ENCODE measurements at places on chromosomes 2 and 18. TPM values are rescaled to one million over a fixed set of nuclear protein-coding genes. Genes with fewer than 3 reads are reported as not detected.

The LOXHD1 gene
- total RNA-seq = not detected

The LRRC30 gene
- total RNA-seq = not detected

The FOSL2 gene
- total RNA-seq = 46.8 TPM

The NYAP2 gene
- total RNA-seq = not detected

The MZT2A gene
- total RNA-seq = 202 TPM

The DOK6 gene
- not detected for total RNA-seq

The ZNF512 gene
- total RNA-seq = not detected

The ACTG2 gene
- total RNA-seq = 3.8 TPM

The NGEF gene
- 71.3 TPM for total RNA-seq

The PLGLB2 gene
- 0.87 TPM for total RNA-seq

The LIMS4 gene
- total RNA-seq = 0.33 TPM

The SH2D6 gene
- total RNA-seq = 0.12 TPM

The VIL1 gene
- total RNA-seq = 0.26 TPM

The ACVR2A gene
- total RNA-seq = 5.5 TPM

All from PC-3 (cell line).